ENCODE measurements at places on chromosomes 16 and 17.

GRCh38 chr17:55793272-55793671 lies 42.4 kb downstream of the PCTP start:
- no peak for DNase-seq

- no peak for DNase-seq
These were observed 305.6 kb upstream of the AXIN2 start for GRCh38 chr17:65867014-65867413.

GRCh38 chr17:75769536-75769935 lies 4.5 kb upstream of the GALK1 start:
- no peak for DNase-seq

DNA sequence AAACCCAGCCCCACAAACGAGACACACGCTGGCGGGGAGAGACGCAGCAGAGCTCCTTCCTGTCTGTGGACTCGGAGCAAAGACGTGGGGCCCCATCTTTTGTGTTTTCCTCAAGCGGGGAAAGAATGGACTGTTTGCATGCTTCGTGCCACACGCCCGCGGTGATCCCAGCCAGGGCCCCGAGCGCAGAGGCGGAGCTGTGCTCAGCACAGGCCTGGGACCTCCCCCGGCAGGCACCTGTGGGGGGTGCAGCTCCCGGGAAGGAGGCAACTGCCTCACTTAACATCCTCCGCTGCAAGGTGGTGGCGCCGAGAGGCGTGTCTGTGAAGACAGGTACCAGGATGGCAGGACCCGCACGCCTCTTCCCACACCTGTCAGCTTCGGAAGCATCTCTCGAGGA lies 19.1 kb downstream of the TRARG1 start:
- DNase-seq: no peak

- DNase-seq: no peak
These were observed 19.8 kb downstream of the GTF3C1 start for GRCh38 chr16:27529962-27530361.

DNA sequence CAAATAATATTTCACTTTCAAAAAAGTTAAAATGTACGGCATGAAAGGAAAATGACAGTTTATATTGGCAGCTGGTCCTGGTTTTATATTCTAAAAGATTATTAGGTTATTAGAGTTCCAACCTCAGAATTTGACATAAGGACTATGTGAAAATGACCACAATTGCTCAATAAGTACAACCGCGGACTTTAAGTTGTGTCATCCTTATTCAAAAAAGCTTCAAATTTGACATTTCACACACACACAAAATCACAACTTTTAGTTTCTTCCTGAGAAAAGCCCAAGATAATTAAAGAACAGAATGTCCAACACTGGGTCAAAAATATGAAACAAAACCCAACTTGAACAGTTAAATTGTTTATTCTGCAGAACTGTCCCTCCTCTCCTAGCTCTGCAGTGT lies 133.2 kb upstream of the AXIN2 start:
- DNase-seq: no peak

DNA sequence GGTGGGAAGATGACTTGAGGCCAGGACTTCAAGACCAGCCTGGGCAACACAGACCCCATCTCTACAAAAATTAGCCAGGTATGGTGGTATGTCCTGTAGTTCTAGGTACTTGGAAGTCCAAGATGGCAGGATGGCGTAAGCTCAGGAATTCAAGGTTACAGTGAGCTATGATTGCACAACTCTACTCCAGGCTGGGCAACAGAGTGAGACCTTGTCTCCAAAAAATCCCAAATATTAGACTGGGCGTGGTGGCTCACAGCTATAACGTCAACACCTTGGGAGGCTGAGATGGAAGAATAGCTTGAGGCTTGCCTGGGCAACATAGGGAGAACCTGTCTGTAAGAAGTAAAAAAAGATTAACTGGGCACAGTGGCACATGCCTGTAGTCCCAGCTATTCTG lies 30.8 kb downstream of the SUZ12 start:
- no peak for DNase-seq

DNA sequence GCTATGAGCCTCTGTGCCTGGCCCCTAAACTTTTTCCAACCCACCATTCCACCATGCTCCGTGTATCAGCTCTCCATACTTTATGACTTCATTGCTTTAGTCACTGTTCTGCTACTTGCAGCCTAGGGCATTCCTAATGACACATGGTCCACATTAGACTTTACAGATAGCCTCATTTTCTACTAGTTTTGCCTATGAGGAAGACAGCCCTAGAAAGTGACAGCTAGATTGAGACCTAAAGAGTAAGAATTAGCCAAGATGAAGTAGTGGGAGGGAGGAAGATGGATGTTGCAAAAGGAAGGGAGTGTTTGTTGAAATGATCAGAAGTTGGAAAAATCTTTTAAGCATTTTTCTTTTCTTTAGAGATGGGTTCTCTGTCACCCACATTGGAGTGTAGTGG lies 11.0 kb downstream of the C16orf54 start:
- no peak for DNase-seq

GRCh38 chr16:9415545-9415944 lies 324.1 kb downstream of the HAPSTR1 start:
- DNase-seq: no peak

GRCh38 chr17:76642994-76643393 lies 563 bp downstream of the ST6GALNAC1 start:
- DNase-seq: no peak

DNA sequence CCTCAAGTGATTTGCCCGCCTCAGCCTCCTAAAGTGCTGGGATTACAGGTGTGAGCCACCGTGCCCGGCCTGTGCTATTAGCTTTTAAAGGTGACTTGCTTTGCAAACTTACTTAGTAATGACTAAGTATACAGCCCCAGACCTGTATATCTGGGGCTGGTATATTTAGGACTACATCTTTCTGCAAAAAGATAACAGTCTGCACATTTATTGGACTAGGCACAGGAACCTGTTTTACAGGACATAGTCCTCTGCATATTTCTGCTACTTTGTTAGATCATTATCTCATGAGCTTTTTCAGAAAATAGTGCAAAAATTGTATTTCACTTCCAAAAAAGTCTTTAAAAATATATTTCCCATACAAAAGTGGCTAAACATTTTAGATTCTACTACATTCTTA lies 1.3 kb downstream of the KRT24 start:
- no peak for DNase-seq

DNA sequence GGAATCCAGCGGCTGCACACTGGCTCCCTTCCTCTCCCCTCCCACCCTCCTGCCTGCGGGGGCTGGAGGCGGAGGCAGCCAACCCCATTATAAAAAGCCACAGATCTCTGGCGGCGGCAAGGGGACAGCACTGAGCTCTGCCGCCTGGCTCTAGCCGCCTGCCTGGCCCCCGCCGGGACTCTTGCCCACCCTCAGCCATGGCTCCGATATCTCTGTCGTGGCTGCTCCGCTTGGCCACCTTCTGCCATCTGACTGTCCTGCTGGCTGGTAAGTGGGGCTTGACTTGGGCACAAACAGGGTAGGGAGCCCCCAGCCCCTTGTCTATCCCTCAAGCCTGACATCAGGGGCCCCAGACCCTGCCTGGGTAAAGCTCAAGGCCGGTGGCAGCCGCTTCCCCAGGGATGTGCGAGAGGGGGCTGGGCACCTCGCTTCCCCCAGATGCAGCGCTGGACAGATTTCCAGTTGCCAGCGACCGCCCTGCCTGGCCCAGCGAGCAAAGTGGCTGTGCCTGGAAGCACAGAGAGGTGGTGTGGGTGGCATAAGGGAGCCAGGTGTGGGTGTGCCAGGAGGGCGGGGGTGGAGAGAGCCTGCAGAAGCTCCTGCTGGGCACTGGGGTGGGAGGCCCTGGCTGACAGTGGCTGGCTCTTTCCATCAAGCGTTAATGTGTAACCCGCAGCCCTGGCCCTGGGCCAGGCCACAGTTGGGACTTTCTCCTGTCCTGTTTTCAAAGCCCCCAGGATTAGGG lies at the start of gene CX3CL1:
Gene CX3CL1 (plus strand): TSS at position 119 of the 745 bp plus-strand sequence. CDS start 79 bp downstream, at position 198.
- DNase-seq: no peak

DNA sequence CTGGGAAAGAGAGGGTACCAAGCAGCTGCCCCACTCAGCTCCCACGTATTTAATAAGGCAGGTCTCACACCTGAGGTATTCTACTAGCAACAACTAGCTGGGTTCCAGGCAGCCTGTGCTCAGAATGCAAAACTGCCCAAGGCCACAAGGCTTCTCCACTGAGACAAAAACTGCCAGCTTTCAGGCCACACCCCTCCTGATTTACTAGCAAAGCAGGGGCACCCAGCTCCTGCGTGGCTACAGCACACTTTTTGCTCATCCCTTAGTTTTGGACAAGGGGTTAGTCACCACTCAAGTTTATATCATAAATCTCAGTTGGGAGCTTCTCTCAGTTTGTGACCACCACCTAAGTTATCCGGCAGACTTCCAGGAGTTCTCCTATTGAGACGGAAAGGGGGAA lies 494.6 kb downstream of the CDH11 start:
- DNase-seq: no peak

GRCh38 chr16:576197-576822 lies 6.5 kb downstream of the PIGQ start:
- DNase-seq: no peak

- DNase-seq: no peak
These were observed 10.9 kb upstream of the ARL2BP start for GRCh38 chr16:57233944-57234706.

GRCh38 chr17:38466346-38467315 lies 38.4 kb downstream of the ARHGAP23 start:
- DNase-seq: no peak

GRCh38 chr17:68892658-68893057 lies 62.5 kb downstream of the ABCA8 start:
- no peak for DNase-seq

- no peak for DNase-seq
These were observed 19.7 kb downstream of the GINS3 start for GRCh38 chr16:58411736-58412614.

DNA sequence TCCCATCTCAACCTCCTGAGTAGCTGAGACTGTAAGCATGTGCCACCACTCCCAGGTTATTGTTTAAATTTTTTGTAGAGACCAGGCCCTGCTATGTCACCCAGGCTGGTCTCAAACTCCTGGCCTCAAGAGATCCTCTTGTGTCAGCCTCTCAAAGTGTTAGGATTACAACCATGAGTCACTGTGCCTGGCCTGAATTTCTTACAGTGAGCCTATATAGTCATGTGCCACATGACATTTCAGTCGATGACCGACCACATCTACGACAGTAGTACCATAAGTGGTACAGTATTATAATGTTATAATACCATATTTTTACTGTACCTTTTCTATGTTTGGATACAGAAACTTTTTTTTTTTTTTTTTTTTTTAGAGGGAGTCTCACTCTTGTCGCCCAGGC lies 195.3 kb downstream of the STX8 start:
- DNase-seq: no peak

DNA sequence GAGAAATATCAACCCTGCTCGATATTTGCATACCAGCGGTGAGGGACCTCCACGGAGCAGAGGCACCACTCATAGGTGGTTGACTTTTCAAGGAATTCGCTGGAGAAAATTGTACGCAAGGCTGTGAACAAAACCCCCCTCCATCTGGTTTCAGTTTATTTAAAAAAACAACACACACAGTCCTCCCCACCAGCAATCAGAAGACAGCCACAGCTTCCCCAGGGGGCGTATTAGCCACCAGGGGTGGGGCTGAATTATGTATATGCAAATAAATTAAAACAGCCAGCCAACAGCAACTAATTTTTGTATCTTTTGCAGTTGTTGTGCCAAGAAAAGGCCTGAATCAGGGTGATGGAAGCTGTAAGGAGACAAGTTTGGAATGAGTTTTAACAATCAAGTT lies 5.9 kb upstream of the HSD11B2 start:
- no peak for DNase-seq

DNA sequence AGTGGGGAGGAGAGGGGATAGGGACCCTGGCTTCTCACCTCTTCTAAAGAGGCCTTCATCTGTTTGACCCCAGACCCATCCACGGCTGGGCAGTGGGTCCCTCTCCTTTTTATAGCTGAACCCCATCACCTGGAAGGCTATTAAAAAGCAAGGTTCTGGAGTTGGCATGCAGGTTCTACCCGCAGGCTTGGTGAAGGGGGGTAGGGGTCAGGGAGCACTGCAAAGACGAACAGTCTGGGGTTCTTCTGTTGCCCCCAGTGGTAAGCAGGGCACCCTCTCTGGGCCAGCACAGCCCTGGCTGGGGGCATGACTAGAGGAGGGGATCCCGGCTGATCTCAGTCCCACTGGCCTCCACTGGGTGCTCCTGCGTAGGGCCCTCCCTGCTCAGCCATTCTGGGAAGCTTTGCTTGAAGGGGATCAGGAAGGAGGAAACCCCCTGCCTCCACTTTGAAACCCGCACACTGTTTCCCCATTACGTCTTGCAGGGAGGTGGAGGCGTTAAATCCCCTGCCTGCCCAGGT lies 13.6 kb downstream of the CMIP start:
- DNase-seq: no peak

DNA sequence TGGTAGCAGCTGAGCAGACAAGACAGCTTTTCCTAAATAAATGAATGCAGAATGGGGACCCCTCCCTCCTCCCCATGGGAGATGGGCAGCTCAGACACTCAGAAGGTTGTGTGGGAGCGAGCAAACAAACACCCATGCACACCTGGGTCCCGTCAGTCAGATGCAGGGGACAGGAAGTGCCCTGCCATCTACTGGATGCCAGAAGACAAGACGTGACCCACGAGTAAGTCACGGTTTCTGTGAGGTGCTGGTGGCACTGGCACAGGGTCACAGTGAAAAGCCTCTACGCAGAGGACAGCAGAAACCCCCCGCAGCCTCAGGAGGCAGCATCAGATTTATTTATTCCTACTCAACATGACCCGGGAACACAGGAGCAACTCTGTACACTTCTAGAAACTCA lies 8.4 kb downstream of the HBQ1 start:
- DNase-seq: no peak

GRCh38 chr16:53865494-53865863 lies 161.5 kb downstream of the FTO start:
- DNase-seq: no peak

Measured in activated naive CD4-positive, alpha-beta T cell (primary cell).